ENCODE measurements at places on chromosomes 16 and 17. TPM values are rescaled to one million over a fixed set of nuclear protein-coding genes. Genes with fewer than 3 reads are reported as not detected.

KRTAP1-5 gene
- not detected for total RNA-seq

TNFRSF13B gene
- 2.2 TPM for total RNA-seq

KRTAP9-8 gene
- total RNA-seq, result not detected

ITGAL gene
- 150 TPM for total RNA-seq

CARD14 gene
- total RNA-seq, result under 0.01 TPM

TEKT3 gene
- total RNA-seq, result not detected

FOXC2 gene
- total RNA-seq, result not detected

SPATA2L gene
- 10.6 TPM for total RNA-seq

LPO gene
- not detected for total RNA-seq

NGFR gene
- total RNA-seq, result 0.21 TPM

VASN gene
- total RNA-seq, result 0.31 TPM

ATP1B2 gene
- total RNA-seq, result not detected

ZNF747 gene
- total RNA-seq, result 6.0 TPM

SOX15 gene
- total RNA-seq, result 0.52 TPM

CSH2 gene
- total RNA-seq, result 0.10 TPM

MTSS2 gene
- 3.5 TPM for total RNA-seq

GLP2R gene
- total RNA-seq, result not detected

CPSF4L gene
- total RNA-seq, result 0.10 TPM

C17orf78 gene
- not detected for total RNA-seq

RAMP2 gene
- not detected for total RNA-seq

CBX1 gene
- 8.1 TPM for total RNA-seq

ALDH3A1 gene
- total RNA-seq, result not detected

MT1F gene
- total RNA-seq, result 3.3 TPM

PIMREG gene
- total RNA-seq, result not detected

ASPA gene
- not detected for total RNA-seq

CPHXL2 gene
- not detected for total RNA-seq

TBC1D3H gene
- total RNA-seq, result not detected

CCL16 gene
- total RNA-seq, result not detected

C1QTNF8 gene
- total RNA-seq, result not detected

ZFP3 gene
- total RNA-seq, result 1.9 TPM

EMP2 gene
- 0.10 TPM for total RNA-seq

C16orf92 gene
- not detected for total RNA-seq

RAP1GAP2 gene
- total RNA-seq, result 29.3 TPM

CCDC78 gene
- total RNA-seq, result 1.0 TPM

CRYBA1 gene
- total RNA-seq, result not detected

TMIGD1 gene
- not detected for total RNA-seq

PERCC1 gene
- 0.84 TPM for total RNA-seq

TPSAB1 gene
- total RNA-seq, result not detected

KRTAP2-1 gene
- total RNA-seq, result not detected

DNASE1L2 gene
- 0.21 TPM for total RNA-seq

HIC1 gene
- 16.4 TPM for total RNA-seq

HNF1B gene
- not detected for total RNA-seq

TMEM100 gene
- not detected for total RNA-seq

PRSS53 gene
- total RNA-seq, result 1.0 TPM

OTOA gene
- total RNA-seq, result 0.31 TPM

CFAP97D1 gene
- total RNA-seq, result not detected

TMEM92 gene
- total RNA-seq, result not detected

PRR14 gene
- 20.8 TPM for total RNA-seq

MAPT gene
- total RNA-seq, result 0.10 TPM
